Stimulated activated CD8-positive, alpha-beta memory T cell treated with anti-CD3 and anti-CD28 coated beads, Interleukin-7, amount 100 ng/mL, for 24 hours (primary cell): ENCODE measurements at places on chromosomes 1 and 21.

DNA sequence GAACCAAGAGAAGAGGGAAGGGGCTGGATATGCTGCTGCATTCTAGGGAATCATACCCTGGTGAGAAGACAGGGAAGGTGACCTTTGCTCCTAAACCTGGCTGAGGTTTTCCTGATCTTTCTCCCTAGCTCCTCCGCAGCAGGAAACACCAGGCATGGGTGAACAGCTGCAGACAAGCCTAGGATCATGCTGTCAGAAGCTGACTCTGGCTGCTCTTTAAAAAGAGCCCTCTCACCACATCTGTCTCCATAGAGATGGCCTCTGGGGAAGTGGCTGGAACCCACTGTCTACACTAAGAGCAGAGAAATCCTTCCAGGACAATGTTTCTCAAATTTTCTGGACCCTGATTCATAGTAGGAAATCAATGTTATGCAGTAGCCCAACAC, 57.6 kb downstream of the CD34 start:
- DNase-seq: no peak

GRCh38 chr1:117627546-117628130, 21.8 kb downstream of the TENT5C start:
- DNase-seq: no peak

DNA sequence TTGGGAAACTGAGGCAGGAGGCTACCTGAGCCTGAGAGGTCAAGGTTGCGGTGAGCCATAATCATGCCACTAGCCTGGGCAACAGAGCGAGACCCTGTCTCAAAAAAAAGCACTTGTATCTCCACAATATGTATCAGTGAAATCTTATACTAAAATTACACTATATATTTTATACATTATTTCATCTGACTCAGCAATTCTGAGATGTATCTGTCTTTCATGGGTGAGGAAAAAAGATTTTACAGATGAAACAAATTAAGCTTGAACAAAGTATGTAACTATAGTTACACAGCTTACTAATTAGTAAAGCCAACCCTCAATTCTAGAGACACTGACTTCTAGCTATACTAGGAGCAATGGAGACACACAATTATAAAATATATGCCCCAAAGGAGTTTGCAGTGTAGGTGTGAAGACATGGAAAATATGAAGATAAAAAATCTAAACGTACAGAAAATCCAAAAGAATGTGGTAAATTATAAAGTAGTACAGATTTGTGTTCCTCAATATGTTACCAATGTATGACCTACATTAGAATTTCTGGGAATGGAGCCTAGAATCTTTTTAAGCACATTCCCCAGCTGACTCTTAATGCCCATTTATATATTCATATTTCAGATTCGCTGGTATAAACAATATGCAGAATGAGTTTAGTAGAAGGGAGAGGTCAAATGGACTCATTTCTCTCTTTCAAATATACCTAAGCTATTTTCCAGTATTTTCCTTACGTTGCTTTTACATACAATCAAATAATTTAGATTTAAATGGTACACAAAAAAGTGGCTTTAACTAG, 14.6 kb downstream of the GTF2B start:
- DNase-seq: no peak

DNA sequence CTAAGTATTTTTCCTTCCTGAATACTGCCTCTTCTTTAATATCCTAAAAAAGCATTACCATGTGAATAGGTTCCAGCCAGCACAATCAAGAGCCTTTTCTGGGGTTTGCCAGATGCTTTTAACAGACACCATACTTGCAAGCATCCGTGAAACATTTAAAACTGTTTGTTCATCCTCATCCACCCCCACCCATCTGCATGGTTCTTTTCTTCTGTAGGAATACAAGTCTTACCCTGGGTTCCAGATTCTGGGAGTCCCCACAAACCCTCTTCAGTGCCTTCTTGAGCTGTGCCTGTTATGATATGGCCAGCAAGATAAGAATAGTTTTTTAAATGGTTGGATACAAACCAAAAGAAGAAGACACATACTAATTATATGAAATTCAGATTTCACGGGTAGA, 354.9 kb upstream of the PLXNA2 start:
- no peak for DNase-seq

GRCh38 chr1:56329970-56330369, 249.4 kb downstream of the PLPP3 start:
- DNase-seq: no peak

- DNase-seq: no peak
These were observed 19.5 kb downstream of the SZRD1 start for GRCh38 chr1:16386454-16387113.
